ENCODE measurements at places on chromosomes 12 and 14.

DNA sequence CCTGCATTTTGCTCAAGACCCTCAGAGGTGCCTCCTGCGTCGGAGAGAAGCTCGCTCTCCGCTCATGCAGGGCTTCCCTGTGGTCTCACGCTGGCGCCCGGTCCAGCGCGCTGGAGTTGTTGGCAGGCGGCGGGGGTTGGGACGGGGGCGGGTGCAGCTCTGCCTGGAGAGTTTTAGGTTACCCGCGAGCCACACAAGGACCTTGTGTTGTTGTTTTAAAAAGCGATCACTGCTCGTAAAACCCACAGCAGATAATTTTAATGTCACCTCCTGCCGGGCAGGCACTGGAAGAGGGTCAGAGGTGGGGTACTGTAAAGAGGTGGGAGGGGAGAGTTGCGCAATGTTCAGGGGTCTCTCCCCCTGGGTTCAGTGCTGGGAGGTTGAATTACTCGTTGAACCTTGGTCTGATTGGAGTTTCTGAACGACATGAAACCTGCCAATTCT lies 850 bp downstream of the SMOC1 start:
- DNase-seq: no peak

DNA sequence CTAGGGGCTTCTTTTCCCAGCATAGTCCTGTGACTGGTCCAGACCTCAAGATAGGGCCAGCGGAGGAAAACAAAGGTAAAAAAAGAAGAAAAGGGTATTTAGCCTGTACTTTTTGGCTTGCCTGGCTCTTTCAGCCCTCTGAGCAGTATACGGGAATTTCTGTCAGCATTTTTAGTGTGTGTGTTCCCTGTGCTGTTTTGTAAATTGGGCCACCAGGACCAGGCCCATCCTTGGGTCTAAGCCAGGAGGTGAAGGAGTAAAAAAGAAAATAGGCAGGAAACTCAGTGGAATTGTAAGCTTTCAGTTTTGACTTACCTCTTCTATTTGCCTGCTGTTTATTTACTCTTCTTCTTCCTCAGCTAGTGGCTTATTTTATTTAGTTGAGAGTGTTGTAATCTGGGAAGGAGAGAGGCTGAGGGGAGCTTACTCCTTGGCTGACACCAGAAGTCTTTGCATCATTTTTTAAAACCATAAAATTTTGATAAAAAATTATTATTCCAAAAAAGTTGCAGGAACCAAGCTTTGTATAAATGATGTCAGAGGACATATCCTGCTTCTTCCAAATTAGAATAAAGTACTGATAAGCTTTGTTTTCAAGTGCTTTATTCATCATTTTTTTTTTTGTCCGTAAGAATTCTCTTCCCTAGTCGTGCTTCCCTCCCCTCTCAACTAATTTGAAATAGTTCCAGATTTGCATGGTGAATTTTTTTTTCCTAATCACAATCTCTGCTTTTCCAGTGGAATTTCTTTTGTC lies 63.7 kb downstream of the DIP2B start:
- no peak for DNase-seq

GRCh38 chr14:78785265-78785664 lies 615.1 kb downstream of the NRXN3 start:
- no peak for DNase-seq

DNA sequence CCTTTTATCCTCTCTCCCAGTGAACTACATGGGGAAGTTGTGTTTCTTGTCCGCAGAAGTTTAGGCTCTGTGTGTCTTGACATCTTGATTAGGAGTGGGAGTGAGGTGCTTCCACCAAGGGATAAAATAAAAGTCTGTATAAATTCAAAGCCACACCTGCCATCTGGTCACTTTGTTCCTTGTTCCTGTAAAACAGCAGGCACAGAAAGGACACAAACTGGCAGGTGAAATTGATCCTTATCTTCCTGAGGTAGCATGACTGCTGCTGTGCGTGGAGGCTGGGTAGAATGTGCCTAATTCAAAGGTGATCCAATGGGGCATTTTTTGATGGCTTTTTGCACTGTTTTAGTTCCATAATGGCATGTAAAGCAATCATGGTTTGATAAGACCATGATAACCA lies 104.3 kb upstream of the KITLG start:
- no peak for DNase-seq

DNA sequence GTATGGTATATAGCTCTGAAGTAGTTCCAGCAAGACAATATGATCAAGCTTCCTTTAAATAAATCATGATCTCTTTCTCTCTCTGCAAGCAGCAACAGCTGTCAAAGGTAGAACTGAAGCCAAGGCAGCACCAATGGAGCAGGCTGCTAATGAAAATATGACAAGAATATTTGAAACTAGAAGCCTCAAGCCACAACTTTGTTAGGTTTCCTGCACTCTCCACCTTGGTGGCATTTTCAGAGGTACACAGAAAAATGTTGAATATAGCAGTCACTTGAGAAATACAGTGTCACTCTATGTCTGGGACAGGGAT lies 43.8 kb upstream of the PSMA6 start:
- DNase-seq: no peak

DNA sequence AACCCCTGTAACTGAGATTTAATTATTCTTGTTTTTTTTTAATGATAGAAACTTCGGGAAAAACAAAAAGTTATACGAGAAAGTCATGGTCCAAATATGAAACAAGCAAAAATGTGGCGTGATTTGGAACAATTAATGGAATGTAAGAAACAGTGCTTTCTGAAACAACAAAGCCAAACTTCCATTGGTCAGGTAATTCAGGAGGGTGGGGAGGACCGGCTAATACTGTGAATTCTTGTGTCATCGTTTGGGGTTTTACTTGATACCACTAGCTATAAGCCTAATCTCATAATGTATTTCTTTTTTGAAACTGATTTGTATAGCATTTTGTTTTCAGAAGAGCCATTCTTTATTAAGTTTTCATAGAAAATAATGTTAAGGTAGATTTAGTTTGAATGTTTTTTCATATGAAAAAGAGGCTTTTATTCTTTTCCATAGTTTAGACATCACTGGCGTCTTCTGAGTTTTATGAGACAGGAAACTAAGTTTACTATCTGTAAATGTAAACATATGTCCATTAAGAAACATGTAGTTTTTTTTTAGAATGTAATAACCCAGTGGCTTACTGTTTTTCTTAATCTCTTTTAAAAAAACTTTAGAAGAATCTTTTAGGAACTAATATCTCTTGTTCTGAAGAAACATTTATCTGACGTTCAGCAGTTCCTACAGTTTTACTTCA lies 62.9 kb upstream of the ATP2A2 start:
- DNase-seq: no peak

- no peak for DNase-seq
Observed at GRCh38 chr14:96225745-96226151, 21.1 kb downstream of the BDKRB2 start.

GRCh38 chr14:38208618-38209562 lies 1.2 kb downstream of the SSTR1 start:
- no peak for DNase-seq

- no peak for DNase-seq
Observed at GRCh38 chr14:101965770-101966722, 1.7 kb downstream of the DYNC1H1 start.

- DNase-seq: no peak
Observed at GRCh38 chr12:15423629-15424028, 101.3 kb downstream of the PTPRO start.

GRCh38 chr14:50766338-50766886 lies 64.5 kb downstream of the NIN start:
- no peak for DNase-seq

- DNase-seq: peak; percentile 73
Observed at GRCh38 chr12:94532490-94533422, 73.1 kb upstream of the CEP83 start.

GRCh38 chr14:56379956-56380355 lies 199.6 kb upstream of the TMEM260 start:
- no peak for DNase-seq

GRCh38 chr12:24138041-24138440 lies 188.6 kb upstream of the SOX5 start:
- no peak for DNase-seq

DNA sequence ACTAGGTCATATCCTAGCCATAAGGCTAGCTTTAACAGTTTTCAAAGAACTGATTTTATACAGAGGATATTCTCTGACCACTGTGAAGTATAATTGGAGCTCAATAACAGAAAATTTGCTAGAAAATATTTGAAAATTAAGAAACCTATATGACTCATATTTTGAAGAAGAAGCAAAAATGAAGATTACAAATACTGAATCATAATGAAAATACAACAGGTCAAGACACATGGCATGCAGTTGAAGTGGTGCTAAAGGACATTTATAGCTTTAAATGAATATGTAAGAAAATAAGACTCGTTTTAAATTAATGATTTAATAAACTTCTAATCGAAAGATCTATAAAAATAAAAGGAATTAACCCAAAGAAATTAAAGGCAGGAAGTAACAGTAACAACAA lies 1234.6 kb downstream of the SLC16A7 start:
- DNase-seq: no peak

DNA sequence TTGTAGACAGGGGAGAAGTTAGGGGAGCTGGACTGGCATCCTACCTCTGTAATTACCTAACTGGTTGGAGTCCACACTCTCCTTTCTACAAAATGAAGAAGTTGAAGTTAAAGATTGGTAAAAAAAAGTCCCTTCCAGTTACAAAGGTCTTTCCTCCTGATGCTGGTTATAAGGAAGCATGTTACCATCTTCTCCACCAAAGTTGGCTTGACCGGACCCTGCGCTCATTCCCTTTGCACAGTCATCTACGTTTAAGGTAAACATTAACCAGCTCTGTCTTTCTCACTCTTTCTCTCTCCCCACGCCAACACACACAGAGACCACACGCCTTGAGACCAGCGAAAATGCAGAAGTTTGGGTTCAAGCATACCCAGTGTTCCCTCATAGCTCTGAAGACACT lies 11.9 kb downstream of the FBLN5 start:
- no peak for DNase-seq

GRCh38 chr14:49950275-49951228 lies 57.7 kb downstream of the ARF6 start:
- no peak for DNase-seq

All from GM18507 (cell line).